ENCODE measurements at places on chromosomes 7 and 10.

GRCh38 chr10:92692080-92692671 is 2.4 kb downstream of the HHEX start:
- no peak for DNase-seq

GRCh38 chr7:151249034-151249731 is 689 bp upstream of the SMARCD3 start:
- DNase-seq: no peak

- DNase-seq: no peak
Measured at GRCh38 chr7:2723138-2723850, 35.3 kb downstream of the AMZ1 start.

- DNase-seq: no peak
Measured at GRCh38 chr10:132783940-132784865, 1.7 kb downstream of the NKX6-2 start.

DNA sequence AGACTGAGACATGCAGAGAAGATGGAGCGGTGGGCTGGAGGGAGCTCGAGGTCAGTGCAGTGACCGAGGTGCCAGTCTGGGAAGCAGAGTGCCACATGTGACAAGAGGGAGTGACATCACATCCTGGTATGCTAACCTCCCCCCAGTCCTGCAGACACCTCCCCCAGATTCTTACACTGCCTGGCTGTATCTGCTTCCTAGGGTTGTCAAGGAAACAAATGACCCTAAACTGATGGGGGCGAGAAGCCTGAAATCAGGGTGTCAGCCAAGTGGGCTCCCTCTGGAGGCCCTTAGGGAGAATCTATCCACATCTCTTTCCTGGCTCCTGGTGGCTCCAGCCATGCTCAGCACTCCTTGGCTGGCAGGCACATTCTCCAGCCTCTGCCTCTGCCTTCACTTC is 316.1 kb upstream of the ZMIZ1 start:
- no peak for DNase-seq
